ENCODE measurements at places on chromosomes 1 and 21.

DNA sequence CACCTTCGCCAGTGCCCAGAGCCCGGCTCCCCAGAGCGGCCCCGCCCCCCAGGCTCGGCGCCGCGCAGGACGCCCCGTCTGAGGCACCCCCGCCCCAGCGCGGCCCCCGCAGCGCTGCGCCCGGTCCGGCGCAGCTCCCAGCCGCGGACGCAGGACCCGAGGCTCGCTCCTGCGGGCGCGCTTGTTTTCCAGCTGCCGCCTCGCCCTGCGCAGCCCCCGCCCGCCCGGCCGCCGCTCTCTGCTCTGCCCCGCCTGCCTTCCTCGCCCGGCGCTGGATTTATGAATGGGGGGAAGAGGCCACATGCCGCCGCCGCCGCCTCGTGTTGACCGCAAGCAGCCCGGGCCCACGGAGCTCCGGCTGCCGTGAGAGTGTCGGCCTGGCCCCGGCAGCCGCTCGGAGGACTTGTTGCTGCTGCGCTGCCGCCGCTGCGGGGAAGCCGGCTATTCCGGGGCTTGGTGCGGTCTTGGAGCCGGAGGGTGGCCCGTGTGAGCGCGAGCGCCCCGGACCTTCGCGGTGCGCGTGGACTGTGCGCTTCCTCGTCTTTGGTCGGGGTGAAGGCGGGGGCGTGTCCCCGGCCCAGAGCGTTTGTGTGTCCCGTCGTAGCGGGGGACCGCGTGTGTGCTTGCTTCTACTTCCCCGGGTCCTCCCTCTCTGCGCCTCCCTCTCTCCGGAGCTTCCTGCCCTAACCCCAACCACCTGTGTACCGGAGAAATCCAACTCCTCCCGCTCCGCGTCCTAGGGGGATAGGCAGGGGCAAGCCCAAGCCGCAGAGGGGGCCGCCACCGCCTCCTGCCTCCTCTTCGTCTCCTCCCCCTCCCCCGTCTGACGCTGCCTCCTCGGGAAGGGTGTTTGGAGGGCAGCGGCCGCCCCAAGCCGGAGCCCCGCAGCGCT is 736 bp downstream of the KCNC4 start:
- no peak for DNase-seq

- no peak for DNase-seq
Measured at GRCh38 chr1:8911416-8912309, 33.2 kb upstream of the ENO1 start.

- no peak for DNase-seq
Measured at GRCh38 chr1:40981691-40982448, 2.4 kb downstream of the CTPS1 start.

DNA sequence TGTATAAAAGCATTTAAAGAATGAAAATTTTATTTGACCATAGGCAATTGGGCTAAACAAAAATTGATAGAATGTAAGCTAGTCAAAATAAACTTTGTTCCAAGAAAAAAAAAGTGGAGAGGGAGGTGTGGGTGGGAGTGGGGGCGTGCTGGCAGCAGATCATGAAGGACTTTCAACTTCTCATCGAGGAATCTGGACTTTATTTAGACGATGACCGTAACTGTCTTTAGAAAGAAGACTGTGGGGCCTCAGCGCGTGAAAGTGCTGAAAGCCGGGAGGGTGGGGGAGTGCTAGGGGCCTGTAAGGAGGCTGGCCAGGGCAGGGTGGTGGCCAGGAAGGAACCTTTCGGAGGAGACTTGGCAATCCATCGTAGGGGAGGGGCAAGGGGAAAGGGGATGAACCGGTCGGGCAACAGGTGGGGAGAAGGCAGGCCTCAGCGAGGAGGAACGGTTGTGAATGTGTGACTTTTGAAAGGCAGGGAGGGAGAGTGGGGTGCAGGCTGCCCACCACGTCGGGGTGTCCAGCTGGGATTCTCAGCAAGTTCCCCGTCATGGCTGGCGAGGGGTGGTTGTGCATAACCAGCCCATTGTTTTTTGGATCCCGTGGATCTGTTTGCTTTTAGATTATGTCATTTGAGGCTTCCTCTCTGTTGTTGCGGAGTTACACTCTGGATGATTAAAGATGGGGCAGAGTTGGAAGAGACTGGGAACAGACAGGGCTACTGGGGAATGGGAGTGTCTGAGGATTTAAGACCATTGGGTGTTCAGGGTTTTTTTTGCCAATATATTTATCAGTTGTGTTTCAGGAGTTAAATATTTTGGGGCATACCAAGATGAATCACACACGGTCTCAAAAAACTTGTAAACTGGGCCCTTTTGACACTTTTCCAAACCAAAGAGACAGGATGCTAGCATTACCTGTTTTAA is 35.5 kb downstream of the HUNK start:
- no peak for DNase-seq

DNA sequence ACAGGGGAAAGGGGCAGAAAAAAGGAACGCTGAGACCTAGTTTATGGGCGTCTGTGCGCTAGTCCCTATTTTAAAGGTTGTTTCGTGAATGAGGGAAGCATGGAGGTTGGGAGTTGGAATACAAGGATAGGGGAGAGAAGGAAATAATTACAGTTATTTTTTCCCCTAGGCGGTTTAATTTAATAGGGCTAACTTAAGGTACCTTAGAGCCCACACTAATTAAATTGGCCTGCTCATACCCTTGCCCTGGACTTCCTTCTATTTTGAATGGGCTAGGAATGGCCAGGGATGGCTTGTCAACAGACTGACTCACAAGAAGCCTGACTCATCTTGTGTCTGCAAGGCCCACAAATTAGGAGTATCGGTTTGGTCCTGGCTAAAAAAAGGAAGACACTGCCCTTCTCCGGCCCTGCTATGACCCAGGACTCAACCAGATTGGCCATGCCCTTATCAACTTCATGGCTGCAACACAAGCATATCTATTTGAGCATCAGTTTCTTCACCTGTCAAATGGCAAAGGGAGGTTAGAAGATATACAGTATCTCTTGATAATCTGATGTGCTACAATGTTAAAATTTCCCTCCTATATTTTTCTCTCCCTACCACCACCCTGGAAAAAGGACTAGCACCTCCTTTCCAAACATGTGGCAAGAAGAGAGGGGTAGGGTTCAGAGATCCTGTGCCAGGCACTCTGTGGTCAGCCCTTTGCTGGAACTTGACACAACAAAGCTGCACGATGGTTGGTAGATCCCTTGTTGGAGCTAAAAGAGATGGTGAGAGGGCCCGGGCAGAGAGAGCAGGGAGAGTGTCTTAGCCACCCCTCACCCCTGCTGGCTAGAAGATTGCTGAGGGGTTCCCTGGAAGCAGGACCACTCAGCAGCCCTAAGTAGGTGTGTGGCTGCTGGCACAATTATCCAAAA is 2.2 kb upstream of the SSBP3 start:
- DNase-seq = no peak

DNA sequence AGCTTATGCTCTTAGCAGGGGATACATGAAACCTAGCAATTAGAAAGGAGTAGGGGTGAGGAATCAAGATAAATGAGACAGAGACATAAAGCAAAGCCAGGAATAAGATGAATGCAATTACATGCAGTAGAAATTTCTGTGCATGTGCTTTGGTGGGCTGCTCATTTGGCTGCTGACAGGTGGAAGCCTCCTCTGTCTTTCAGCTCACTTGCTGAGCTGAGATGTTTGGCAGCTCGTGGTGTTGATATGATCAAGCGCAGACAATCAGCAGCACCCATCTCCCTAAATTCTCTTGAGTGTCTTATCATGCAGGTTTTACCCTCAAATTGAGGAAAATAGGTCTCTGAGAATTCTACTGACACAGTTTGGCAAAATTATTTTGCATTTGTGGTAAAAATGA is 108.3 kb upstream of the CD34 start:
- no peak for DNase-seq
